Activated naive CD4-positive, alpha-beta T cell treated with anti-CD3 and anti-CD28 coated beads, Interleukin-2, amount 10 ng/mL, durations not matched to agents 7 days and 5 days (primary cell): ENCODE measurements at places on chromosomes 11 and 22.

- H3K4me3 ChIP-seq, result peak overlapping the region; percentile 26
- H3K4me1 ChIP-seq, result peaks cover 41% of the 10 kb centered on the region
- H3K36me3 ChIP-seq, result peaks cover 5% of the 10 kb centered on the region
- no peak overlapping the region for H3K27ac ChIP-seq
- DNase-seq, result no peak
These were observed 1.9 kb upstream of the PHF21A start for GRCh38 chr11:46122945-46123715.

- peaks cover 4% of the 10 kb centered on the region for H3K27me3 ChIP-seq
- no peaks in the 10 kb centered on the region for H3K36me3 ChIP-seq
- no peak for DNase-seq
- no peak overlapping the region for H3K27ac ChIP-seq
- no peaks in the 10 kb centered on the region for H3K4me1 ChIP-seq
These were observed 186.5 kb downstream of the SHANK2 start for GRCh38 chr11:71065841-71066240.

- H3K36me3 ChIP-seq, result peaks cover 46% of the 10 kb centered on the region
- H3K27me3 ChIP-seq, result no peaks in the 10 kb centered on the region
- peak overlapping the region; percentile 13 for H3K4me3 ChIP-seq
- peak; percentile 45 for DNase-seq
- H3K4me1 ChIP-seq, result peaks cover 43% of the 10 kb centered on the region
These were observed 48.7 kb upstream of the TNRC6B start for GRCh38 chr22:40128989-40129388.

DNA sequence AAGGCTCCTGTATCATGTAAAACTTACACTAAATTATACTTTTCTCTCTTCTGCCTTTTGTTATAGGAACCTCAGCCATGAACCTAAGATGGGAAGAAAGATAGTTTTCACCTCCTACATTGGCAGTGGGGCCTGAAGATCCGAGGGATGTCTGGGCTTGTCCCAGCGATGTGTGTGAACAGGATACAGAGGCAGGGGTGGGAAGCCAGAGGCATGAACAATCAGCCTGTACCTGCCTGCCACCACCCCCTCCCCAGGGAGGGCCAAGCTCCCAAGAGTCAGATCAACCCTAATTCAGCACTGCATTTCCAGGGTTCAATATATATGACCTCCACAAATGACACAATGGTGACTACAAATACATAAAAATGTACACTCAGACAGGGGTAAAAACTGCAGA is 9.4 kb downstream of the KIAA0930 start:
- H3K27ac ChIP-seq, result no peak overlapping the region
- H3K4me3 ChIP-seq, result no peak overlapping the region
- H3K27me3 ChIP-seq, result no peaks in the 10 kb centered on the region
- DNase-seq, result no peak
- no peaks in the 10 kb centered on the region for H3K36me3 ChIP-seq

DNA sequence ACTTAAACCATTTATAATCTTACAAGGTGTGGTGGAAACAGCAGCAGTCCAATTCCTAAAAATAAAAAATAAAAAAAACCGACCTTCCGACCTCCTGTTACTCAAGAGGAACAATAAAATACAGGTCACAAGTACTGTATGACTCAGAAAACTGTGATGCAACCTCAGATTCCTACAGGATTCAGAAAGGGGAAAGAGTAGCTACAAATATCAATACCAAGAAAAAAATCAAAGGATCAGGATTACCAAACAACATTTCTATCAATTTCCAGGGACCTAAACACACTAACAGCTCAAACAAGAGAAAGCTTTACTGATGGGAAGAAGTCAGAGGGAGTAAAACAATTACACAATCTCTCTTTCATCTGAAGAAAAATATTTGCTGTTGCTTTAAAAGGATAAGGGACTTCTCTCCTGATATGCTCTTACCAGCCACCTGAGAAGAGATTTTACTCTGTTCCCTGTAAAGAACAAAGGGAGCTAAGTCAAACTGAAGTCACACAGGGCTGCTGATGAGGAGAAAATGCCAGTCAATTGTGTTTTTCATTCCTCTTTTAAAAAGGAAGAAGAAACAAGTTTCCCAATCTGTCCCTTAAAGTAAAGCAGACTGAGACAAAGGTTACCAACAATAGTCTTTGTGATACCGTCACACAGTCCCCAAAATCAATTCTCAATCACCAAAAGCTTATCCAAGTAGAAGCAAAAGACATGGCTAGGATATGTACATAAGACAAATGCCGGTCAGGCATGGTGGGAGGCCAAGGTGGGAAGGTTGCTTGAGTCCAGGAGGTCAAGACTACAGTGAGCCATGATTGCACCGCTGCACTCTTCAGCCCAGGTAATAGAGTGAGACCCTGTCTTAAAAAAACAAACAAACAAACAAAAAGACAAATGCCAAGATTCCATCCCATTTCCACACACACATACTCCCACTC is 39.3 kb downstream of the AMBRA1 start:
- peak overlapping the region; percentile 86 for H3K27ac ChIP-seq
- no peak for DNase-seq
- peaks cover 22% of the 10 kb centered on the region for H3K36me3 ChIP-seq
- H3K4me1 ChIP-seq, result peaks cover 59% of the 10 kb centered on the region

DNA sequence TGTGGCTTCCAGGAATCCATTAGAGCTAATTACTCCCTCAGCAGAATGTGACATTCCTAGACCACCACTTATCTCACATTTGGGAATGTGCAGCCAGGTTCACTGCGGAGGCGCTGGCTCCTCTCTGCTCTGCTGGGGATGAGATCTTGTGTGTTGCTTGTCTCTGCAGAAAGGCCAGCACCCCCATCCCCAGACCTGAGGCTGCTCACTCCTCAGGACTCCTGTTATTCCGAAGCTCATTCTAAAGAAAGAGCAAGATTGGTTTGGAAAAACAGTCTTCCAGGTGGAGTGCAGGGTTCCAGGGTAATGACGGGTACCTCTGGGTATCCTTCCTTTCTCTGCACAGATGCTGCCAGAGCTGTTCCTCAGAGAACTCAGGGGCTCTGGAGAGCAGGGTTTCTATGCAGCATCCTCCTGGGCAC is 20.8 kb downstream of the RSPH14 start:
- H3K27ac ChIP-seq, result no peak overlapping the region
- H3K36me3 ChIP-seq, result peaks cover 6% of the 10 kb centered on the region

DNA sequence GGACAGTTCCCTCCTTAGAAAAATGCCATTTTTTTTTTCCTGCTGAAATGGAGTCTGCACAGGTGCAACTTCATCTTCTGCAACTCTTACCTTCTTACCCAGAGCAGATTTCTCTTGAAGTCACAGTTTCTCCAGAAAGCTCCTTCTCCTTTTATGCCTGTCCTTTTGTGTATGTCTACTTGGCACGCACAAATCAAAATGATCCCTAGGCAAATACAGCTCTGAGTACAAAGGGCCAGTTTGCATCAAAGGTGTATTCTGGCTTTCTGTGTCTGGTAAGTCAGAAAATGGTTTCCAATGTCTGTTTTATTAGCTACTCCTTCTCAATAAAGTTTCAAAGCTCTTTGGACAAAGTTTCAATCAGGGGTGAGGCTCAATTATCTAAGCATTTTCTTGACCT is 2.5 kb downstream of the CLDN25 start:
- H3K4me3 ChIP-seq, result no peak overlapping the region
- DNase-seq, result no peak
- no peaks in the 10 kb centered on the region for H3K36me3 ChIP-seq
- no peaks in the 10 kb centered on the region for H3K4me1 ChIP-seq
- no peak overlapping the region for H3K27ac ChIP-seq

DNA sequence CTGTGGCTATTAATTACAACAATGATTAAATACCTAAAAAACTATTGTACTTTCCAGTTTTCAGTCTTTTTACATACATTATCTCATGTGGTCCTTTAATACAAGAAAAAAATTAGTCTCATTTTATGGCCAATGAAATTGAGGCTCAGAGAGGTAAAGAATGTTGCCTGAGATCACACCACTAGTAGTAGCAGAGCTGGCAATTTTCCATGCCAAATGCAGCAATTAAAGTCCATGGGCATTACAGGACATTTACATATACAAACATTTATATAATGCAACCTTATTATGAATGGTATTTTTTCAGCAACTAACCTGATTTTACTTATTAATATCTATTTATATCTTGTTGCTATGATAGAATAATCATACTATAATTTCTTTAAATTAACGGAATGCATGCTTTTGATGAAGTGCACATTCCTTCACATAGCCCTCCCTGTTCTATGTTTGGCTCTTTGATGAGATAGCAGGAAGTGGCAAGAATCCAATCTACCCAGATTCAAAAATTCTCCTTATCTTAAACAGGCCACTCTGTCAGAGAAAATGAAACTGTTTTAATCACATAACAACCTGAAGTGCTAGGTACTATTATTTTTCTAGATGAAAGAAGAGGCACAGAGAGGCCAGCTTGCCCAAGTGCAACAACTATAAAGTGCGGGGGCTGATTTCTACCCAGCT is 120.9 kb upstream of the LDLRAD3 start:
- DNase-seq, result no peak
- no peak overlapping the region for H3K4me3 ChIP-seq
- H3K4me1 ChIP-seq, result peaks cover 10% of the 10 kb centered on the region
- H3K27me3 ChIP-seq, result peaks cover 11% of the 10 kb centered on the region
- H3K27ac ChIP-seq, result no peak overlapping the region
- H3K36me3 ChIP-seq, result no peaks in the 10 kb centered on the region

DNA sequence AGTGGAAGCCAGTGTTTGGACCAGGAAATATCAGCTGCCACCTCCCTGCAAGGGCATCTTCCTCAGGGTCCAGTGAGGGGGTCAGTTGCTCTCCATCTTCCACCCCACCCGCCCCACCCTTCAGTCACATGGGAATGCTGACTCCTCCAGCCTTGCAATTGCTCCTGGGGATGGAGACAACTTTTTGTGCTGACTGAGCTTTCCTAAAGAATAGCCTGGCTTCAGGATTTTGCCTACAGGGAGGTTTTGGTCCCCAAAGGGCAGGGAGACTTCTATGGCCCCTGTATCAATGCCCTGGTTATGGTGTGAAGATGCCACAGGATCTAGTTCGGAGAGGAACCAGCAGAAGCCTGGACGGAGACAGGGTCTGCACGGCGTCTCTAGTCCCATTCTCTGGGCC is 124.0 kb upstream of the LMO1 start:
- no peak for DNase-seq
- no peaks in the 10 kb centered on the region for H3K36me3 ChIP-seq
- H3K27ac ChIP-seq, result no peak overlapping the region
- H3K4me1 ChIP-seq, result no peaks in the 10 kb centered on the region
- H3K27me3 ChIP-seq, result no peaks in the 10 kb centered on the region

DNA sequence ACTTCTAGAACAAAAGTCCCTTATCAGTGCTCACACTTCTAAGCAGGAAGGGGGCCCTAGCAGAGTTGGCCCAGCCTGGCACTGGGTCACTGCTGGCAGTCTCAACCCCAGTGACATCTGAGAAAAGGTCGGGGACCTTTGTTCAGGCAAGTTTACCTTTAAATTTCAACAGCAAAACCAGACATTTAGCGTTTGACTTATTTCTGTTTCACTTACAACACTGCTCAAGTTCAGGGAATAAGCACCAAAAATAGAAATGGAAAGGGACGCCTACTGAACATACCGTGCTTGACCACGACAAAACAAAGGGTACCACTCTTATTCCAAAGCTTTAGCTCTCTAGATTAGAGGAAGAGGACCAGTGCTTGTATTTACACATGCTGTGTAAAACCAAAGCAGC is 26.2 kb downstream of the PITPNB start:
- H3K27ac ChIP-seq, result peak overlapping the region; percentile 63
- no peak overlapping the region for H3K4me3 ChIP-seq
- DNase-seq, result no peak
- no peaks in the 10 kb centered on the region for H3K4me1 ChIP-seq

DNA sequence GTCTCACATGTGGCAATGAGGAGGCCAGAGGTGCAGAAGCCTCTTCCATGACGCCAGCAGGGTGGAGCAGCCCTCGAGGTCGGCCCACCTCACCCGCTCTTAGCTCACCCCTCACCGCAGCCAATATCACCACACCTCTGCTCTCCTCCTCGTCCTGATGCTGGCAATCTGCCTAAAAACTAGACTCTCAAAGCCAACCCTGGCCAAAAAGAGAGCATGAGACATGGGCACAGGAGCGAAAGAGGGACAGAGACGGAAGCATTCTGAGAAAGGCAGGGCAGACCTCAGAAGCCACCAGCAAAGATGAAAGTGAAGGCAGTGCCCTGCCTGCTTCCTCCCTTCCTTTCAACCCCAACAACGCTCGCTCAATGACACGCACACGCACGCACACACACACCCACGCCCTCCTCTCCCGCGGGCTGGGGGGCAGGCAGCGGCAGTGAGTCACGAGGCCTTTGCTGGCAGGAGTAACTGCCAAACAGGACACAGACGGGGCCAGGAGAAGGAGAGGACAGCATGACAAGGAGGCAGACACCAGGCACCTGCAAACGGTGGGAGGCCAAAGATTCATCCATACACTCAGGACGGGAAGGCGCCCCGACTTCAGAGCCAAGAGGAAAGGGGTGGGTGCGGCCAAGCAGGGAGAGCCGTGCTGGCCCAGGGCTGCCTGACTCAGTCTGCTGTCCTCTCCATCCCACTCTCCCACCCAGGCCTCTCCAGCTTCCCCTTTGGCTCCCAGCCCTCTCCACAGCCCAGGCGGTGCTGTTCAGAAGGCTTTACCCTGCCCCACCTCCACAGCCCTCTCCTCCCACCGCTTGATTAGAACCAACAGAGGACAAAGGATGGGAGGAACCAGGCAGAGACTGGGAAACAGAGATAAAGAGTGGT is 11.4 kb downstream of the IGSF9B start:
- H3K36me3 ChIP-seq, result peaks cover 66% of the 10 kb centered on the region
- H3K4me1 ChIP-seq, result peaks cover 95% of the 10 kb centered on the region
- H3K4me3 ChIP-seq, result peak overlapping the region; percentile 86
- peak; percentile 92 for DNase-seq

DNA sequence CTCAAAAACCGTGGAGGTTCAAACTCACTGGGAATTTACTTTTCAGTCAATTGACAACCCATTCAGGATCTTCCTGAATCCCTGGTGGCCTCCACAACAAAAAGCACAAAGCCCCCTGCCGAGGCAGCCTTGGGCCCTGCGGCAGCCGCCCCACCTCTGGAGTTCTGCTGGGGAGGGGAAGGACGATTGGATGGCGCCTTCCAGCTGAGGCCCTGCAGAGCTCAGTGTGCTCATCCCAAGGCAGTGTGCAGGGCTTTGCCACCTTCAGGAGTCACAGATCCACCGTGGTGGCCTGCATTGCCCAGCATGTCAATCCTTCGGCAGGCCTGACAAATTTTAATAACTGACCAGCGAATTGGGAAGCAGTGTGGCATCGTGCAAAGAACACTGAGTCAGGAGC is 7.4 kb downstream of the ZFTA start:
- no peak overlapping the region for H3K4me3 ChIP-seq
- H3K27me3 ChIP-seq, result no peaks in the 10 kb centered on the region
- no peaks in the 10 kb centered on the region for H3K4me1 ChIP-seq

DNA sequence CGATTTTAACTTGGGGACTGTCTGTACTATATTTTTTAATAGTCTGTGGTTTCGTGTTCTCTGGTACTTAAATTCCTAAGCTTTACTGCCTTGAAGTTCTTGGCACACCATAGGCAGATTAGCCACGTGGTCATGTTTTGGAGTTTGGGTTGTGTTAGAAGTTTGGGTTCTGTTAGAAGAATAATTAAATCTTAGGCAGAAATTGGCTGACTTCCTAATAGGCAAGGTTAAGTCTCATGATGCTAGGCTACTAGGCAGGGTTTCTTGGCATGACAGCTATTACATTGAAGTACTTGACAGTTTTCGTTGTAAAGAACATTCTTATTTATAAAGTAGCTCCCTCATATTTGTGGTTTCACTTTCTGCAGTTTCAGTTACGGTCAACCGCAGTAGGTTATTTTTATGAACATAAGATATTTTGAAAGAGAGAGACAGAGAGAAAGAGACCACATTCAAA is 30.0 kb upstream of the MMP7 start:
- H3K4me1 ChIP-seq, result peaks cover 53% of the 10 kb centered on the region
- H3K27me3 ChIP-seq, result no peaks in the 10 kb centered on the region
- H3K36me3 ChIP-seq, result peaks cover 19% of the 10 kb centered on the region
- H3K27ac ChIP-seq, result peak overlapping the region; percentile 97
- H3K4me3 ChIP-seq, result peak overlapping the region; percentile 67
